Sigmoid colon (tissue), 7 donors: ENCODE measurements at places on chromosomes 1 and 21. TPM values are rescaled to one million over a fixed set of nuclear protein-coding genes. Genes with fewer than 3 reads are reported as not detected.

Gene GBP6
- total RNA-seq, result not detected

Gene IFNLR1
- total RNA-seq, result not detected

Gene ARPC5
- total RNA-seq, result 90.8 TPM

Gene B4GALT2
- 55.9 TPM for total RNA-seq

Gene LCK
- total RNA-seq, result 0.36 TPM

Gene GPR3
- 2.0 TPM for total RNA-seq

Gene MIXL1
- not detected for total RNA-seq

Gene WLS
- total RNA-seq, result 125 TPM

Gene KRTAP19-3
- not detected for total RNA-seq

Gene LRRIQ3
- 0.81 TPM for total RNA-seq

DNA sequence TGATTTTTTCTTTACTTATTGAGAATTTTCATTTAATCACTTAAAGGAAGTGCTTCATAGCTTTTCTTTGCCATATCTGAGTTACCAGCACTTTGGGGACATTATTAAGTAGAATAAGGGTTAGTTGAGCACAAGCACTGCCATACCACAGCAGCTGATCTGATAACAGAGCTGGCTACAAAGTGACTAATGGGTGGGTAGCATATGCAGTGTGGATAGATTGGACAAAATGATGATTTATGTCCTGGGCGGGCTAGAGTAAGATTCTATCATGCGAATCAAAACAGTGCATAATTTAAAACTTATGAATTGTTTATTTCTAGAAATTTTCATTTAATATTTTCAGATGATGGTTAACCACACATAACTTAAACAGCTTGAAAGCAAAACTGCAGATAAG, 102.2 kb upstream of the SNX7 start:
- H3K4me3 ChIP-seq, result no peak overlapping the region
- H3K27me3 ChIP-seq, result no peaks in the 10 kb centered on the region
- H3K4me1 ChIP-seq, result no peaks in the 10 kb centered on the region
- H3K27ac ChIP-seq, result no peak overlapping the region
- H3K36me3 ChIP-seq, result no peaks in the 10 kb centered on the region

DNA sequence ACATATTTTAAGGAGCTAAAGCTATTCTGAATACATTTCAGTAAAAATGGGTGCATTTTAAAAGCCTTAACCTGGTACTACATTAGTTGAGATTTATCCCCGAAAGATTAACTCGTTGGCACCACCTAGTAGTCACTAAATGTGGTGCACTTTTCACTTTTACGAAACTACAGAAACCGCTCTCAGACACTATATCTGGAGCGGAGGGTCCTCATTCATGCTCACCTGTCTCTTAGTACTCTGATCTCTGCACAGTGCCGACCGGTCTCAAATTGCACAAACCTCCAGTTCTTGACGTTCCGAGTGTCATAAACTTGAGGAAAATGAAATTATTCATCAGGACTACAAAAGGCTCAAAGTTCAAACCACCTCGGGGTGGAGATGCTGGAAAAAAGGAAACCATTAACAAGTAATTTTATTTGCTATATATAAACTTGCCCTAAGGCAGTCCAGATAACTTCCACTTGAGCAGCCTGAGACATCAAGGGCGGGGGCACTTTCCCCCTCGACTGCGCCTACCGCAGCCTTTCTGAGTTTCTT, 722 bp downstream of the LZIC start:
- peak overlapping the region; percentile 75 for H3K4me3 ChIP-seq
- no peak for DNase-seq
- H3K4me1 ChIP-seq, result no peaks in the 10 kb centered on the region
- peak overlapping the region; percentile 88 for H3K27ac ChIP-seq
- peaks cover 4% of the 10 kb centered on the region for H3K36me3 ChIP-seq

GRCh38 chr1:1340791-1341548, 8.2 kb downstream of the DVL1 start:
- peaks cover 45% of the 10 kb centered on the region for H3K36me3 ChIP-seq
- peaks cover 15% of the 10 kb centered on the region for H3K4me1 ChIP-seq
- DNase-seq, result no peak
- no peak overlapping the region for H3K27ac ChIP-seq
- H3K27me3 ChIP-seq, result no peaks in the 10 kb centered on the region

DNA sequence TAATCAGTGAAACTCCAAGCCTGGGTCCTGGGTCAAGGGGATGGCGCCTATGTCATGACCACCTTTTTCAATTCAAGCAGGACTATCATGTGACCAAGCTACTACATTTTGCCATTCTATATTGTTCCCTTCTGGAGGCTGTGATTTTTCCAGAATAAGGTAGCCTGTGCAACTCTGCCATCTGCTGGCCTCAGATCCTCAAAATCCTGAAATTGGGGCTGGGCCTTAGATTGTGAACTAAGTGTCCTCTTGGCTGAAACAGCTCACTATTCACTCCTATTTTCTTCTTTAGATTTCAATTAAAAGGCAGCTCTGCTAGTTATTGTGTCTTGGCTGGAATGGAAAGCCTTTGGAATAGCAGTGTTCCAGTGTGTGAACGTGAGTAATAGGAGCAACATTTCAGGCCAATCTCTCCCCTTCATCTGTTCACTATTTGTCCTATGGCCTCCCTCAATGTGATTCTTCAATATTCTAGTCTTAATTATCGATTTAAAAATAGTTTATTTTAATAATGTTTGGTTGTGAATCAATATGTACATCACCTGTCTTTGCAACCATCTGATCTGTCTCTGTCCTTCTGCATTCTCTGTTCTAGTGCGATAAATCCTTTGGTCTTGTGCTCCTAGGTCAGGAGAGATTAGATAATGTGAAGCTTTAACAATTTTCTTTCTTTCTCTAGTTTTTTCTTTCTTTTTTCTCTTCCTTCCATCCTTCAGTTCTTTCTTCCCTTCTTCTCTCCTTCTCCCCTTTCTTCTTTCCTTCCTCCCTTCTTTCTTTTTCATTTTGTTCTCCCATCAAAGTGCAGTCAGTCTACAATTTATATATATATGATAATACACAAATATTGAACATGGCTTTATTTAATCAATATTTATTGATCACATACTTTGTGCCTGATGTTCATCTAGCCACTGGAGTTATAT, 69.8 kb downstream of the CR1 start:
- DNase-seq, result no peak
- no peaks in the 10 kb centered on the region for H3K36me3 ChIP-seq
- no peaks in the 10 kb centered on the region for H3K27me3 ChIP-seq
- H3K4me1 ChIP-seq, result no peaks in the 10 kb centered on the region
- H3K27ac ChIP-seq, result no peak overlapping the region
- H3K4me3 ChIP-seq, result no peak overlapping the region

DNA sequence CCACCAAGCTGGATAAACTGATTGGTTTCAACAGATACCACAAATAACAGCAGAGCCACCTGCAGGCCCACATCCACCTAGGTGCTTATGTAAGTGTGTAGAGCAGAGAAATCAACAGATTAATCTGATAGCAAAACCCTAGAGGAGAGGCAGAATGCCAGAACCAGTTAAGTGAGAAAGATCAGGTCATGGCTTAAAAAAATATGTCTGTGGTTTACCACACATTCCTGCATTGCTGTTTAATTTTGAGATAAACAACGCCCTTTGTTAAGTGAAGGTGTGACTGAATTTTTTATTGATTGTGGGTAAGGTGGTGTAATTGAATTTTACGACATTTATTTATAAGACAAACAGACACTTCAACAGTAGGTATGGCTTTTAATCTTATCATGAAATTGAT, 21.2 kb downstream of the CRNN start:
- no peak overlapping the region for H3K27ac ChIP-seq
- no peak for DNase-seq
- no peaks in the 10 kb centered on the region for H3K4me1 ChIP-seq
- H3K27me3 ChIP-seq, result peaks cover 4% of the 10 kb centered on the region

GRCh38 chr1:63027176-63027575, 243.2 kb downstream of the ATG4C start:
- no peak for DNase-seq
- no peak overlapping the region for H3K27ac ChIP-seq
- H3K36me3 ChIP-seq, result no peaks in the 10 kb centered on the region
- no peaks in the 10 kb centered on the region for H3K27me3 ChIP-seq

GRCh38 chr1:119958223-119958622, 61.9 kb upstream of the ADAM30 start:
- DNase-seq, result no peak
- peaks cover 42% of the 10 kb centered on the region for H3K36me3 ChIP-seq
- H3K27ac ChIP-seq, result no peak overlapping the region
- H3K4me3 ChIP-seq, result no peak overlapping the region

DNA sequence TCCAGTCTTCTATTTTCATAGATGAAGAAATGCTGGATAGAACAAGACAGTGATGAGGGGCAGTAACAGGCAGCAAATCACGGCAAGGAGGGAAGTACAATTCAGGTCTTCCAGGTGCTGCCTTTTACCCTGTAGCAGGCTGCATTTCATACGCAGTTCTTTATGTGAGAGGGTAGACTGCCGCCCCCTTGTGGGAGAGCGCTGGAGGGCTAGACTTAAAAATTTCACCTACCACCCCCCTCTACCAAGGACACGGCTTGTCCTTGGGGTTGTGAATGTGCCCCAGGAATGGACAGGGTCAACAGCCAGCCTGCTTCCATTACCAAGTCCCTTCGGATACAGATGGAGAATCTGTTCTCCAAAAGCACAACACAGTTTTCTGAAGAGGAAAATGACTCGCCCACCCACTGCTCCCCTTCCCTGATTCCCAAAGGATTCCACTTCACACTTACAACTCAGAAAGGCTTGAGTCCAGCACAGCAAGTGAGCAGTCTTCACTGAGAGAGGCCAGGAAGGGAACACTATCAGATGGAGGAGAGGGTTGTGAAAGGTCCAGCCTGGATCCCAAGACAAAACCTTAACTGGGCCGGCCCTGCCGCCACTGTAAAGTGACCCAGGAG, 7.4 kb downstream of the WDR77 start:
- no peak for DNase-seq
- H3K27ac ChIP-seq, result no peak overlapping the region

GRCh38 chr1:39877231-39877778, 6.0 kb downstream of the TRIT1 start:
- DNase-seq, result no peak
- H3K27me3 ChIP-seq, result no peaks in the 10 kb centered on the region
- H3K36me3 ChIP-seq, result no peaks in the 10 kb centered on the region

DNA sequence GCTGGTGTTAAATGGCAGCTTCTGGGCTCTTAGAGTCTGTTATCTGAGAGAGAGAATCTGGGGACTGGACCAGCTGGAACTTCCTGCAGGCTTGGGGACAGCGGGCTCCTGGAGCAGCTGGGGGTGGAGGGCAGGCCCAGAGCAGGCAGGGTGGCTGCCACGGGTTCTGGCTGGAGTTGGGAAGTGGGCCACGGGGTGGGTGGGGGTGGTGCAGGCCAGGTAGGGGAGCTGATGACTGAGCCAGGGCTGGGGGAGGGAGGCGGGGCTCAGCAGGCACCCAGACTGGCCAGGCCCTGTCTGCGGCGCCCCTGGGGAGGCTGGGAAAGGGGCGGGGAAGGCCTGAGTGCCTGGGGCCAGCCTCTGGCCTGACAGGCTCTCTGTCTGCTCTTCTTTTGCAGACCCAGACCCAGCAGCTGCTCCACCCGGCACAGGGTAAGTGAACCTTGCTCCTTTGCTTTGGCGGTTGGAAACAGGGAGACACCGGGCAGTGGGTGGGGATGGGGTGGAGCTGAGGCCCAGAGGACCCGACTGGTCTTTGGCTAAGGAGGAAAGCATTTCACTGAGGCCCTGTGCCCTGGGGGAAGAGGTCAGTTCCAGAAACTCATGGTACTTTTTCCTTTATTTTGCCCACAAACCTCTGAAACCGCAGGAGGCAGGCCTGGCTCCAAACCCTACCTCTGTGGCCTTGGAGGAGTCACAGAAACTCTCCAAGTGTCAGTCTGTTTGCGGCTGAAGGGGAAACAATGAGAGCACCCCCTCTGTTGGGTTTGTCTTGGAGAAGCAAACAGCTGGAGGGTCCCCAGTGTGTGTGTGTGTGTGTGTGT, 48.8 kb downstream of the ARHGEF10L start:
- no peak overlapping the region for H3K4me3 ChIP-seq
- peaks cover 40% of the 10 kb centered on the region for H3K4me1 ChIP-seq
- no peaks in the 10 kb centered on the region for H3K27me3 ChIP-seq
- no peak for DNase-seq
- H3K36me3 ChIP-seq, result no peaks in the 10 kb centered on the region

- no peaks in the 10 kb centered on the region for H3K27me3 ChIP-seq
- no peaks in the 10 kb centered on the region for H3K36me3 ChIP-seq
- no peak for DNase-seq
Measured at GRCh38 chr1:198638894-198639635, at the start of gene PTPRC. Gene PTPRC (plus strand): TSS chr1:198639040. CDS start chr1:198639269, 229 bp downstream.

GRCh38 chr1:111212634-111213335, 12.3 kb upstream of the DENND2D start:
- H3K27me3 ChIP-seq, result no peaks in the 10 kb centered on the region
- H3K4me1 ChIP-seq, result no peaks in the 10 kb centered on the region
- no peak overlapping the region for H3K4me3 ChIP-seq
- H3K36me3 ChIP-seq, result no peaks in the 10 kb centered on the region
- no peak overlapping the region for H3K27ac ChIP-seq

DNA sequence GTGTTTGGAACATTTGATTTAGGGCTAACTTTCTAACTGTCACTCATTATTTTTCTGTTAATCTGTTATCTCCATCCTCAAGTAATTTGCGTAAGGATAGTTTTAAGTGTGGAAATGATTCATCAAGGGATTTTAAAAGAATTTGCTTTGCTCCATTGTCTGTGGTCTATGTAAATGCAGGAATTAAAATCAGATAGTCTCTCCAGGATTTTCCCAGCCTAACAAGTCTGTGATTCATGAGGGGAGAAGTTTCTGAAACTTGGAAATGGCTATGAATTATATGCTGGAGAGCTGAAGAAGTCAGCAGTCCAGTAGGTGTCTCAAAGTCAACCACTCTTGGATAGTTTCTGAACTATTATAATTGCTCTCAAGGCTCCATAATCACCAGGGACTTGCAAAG, 264.5 kb downstream of the MRPL39 start:
- no peaks in the 10 kb centered on the region for H3K36me3 ChIP-seq
- no peak overlapping the region for H3K27ac ChIP-seq
- no peak for DNase-seq
- H3K4me1 ChIP-seq, result no peaks in the 10 kb centered on the region
- H3K27me3 ChIP-seq, result no peaks in the 10 kb centered on the region

GRCh38 chr21:41766883-41767605, at the start of gene RIPK4:
Gene RIPK4 (minus strand): TSS chr21:41767052. CDS start chr21:41767041, 11 bp downstream.
- DNase-seq, result peak; percentile 53
- H3K4me3 ChIP-seq, result peak within 1 kb of the TSS; percentile 24
- peaks cover 100% of the 10 kb centered on the region for H3K27me3 ChIP-seq
- H3K27ac ChIP-seq, result peak within 1 kb of the TSS; percentile 66
- H3K4me1 ChIP-seq, result no peaks in the 10 kb centered on the region

- no peak overlapping the region for H3K27ac ChIP-seq
- no peaks in the 10 kb centered on the region for H3K27me3 ChIP-seq
- H3K36me3 ChIP-seq, result no peaks in the 10 kb centered on the region
- peaks cover 8% of the 10 kb centered on the region for H3K4me1 ChIP-seq
Measured at GRCh38 chr1:178960482-178961240, 65.0 kb upstream of the FAM20B start.

GRCh38 chr1:16903458-16903796, 7.6 kb downstream of the RNU1-2 start:
- H3K4me1 ChIP-seq, result peaks cover 24% of the 10 kb centered on the region
- DNase-seq, result no peak
- peak overlapping the region; percentile 53 for H3K4me3 ChIP-seq
- no peaks in the 10 kb centered on the region for H3K27me3 ChIP-seq
- H3K36me3 ChIP-seq, result no peaks in the 10 kb centered on the region
- H3K27ac ChIP-seq, result peak overlapping the region; percentile 91
